MG63 (cell line): ENCODE measurements at places on chromosomes 6 and 20.

- no peak for DNase-seq
Observed at GRCh38 chr6:7426447-7427169, 37.0 kb downstream of the RIOK1 start.

- no peak for DNase-seq
Observed at GRCh38 chr6:82249381-82250253, 2.1 kb upstream of the IBTK start.

GRCh38 chr6:118334634-118335033 lies 213.5 kb upstream of the PLN start:
- no peak for DNase-seq

DNA sequence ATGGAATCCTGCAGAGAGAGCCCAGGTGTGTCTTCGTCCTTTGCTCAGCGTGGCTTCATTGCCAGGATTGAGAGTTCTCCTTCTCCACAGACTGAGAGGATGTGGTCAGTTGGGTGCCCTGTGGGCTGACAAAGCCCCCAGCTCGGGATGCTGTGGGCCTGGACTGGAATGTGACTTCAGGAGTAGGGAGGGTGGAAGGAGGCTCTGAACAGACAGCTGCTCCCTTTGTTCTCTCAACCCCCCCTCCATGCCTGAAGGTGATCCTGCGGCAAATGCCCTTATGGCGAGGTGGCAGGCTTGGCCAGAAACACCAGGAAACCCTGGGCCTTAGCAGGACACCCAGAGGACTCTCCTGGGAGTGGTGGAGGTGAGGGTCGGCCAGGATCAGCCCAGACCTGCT lies 1.8 kb upstream of the CST5 start:
- DNase-seq: no peak

GRCh38 chr6:84588697-84589080 lies 175.7 kb downstream of the TBX18 start:
- DNase-seq: no peak

GRCh38 chr6:117440706-117441525 lies 15.2 kb upstream of the ROS1 start:
- peak; percentile 62 for DNase-seq

GRCh38 chr6:16570946-16571345 lies 190.3 kb downstream of the ATXN1 start:
- no peak for DNase-seq

DNA sequence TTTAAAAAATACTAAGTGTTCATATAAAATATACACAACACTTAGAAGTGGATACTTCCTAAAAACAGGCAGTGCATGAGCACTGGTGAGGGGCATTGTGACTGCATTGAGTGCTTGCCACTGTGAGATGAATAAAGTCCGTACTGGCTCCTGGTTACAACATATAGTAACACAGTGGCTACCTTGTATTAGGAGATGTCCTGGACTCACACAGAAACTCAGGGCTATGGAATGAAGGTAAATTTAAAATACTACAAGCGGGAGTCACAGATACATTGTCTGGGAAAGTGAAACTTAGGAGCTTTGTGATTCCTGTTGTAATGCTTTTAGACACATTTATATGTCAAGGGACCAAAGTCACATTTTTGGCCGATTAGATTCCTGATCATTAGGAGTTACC lies 36.5 kb upstream of the HLA-G start:
- no peak for DNase-seq

DNA sequence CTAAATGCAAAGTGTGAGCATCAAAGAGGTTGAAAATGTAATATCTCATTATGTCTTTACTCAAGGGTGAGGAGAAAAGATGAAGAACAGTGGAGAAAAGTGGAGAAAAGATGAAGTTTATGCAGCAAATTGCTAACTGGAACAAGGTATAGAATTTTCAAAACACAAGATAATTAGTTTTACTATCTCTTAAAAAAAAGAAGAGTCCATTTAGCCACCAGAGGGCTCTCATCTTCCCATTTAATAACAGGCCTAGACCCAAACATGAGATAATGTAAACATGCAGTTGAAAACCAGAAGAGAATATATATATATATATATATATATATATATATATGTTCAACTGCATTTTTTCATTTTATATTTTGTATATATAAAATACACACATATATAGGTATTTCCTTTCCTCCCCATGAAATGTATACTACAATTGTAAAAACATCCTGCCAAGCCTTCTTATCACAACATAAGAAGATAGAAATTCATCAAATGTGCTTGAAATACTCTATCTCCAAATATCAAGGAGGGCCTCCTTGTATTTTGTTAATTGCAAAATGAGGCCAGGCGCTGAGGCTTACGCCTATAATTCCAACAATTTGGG lies 78.4 kb downstream of the ADTRP start:
- DNase-seq: no peak

GRCh38 chr6:105868823-105869460 lies 217.2 kb upstream of the PRDM1 start:
- no peak for DNase-seq

- no peak for DNase-seq
Observed at GRCh38 chr20:52524861-52525260, 333.3 kb upstream of the ZFP64 start.

DNA sequence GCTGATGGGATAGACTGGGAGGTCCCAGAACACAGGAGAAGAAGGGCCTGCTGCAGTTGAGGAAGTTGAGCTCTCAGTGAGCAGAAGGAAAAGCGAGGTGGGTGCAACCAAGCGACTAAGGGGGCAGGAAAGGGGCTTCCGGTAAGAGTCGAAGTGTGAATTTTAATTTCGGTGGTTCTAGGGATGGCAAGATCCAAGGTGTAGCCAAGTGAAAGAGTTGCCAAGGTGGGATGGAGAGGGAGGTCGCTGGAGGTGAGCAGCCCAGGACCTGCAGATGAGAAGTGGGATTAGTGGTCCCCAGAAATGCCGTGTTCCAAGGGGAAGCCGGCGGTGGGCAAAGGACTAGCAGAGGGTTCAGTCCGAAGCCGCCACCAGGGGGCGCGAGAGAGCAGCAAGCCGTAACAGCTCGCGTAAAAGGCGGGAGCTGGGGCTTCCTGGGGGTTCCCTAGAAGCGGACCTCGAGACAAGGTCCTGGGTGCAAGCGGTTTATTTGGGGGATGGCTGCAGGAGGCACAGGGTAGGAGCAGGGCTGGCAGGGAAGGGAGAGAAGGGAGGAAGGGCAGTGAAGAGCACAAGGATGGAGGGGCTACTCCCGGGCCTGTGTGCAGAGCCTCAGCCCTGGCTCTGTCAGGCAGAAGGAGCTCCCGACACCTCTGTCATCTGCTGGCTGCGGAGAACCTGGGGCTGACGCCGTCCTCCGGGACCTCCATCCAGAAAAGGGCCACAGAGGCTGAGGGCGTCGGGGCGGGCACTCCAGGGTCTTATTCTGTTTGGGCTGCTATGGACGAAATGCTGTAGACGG lies 103.6 kb downstream of the PAX1 start:
- DNase-seq: peak; percentile 6

- no peak for DNase-seq
Observed at GRCh38 chr20:60589623-60590022, 631.4 kb downstream of the CDH26 start.

GRCh38 chr6:159176913-159177312 lies 7.7 kb downstream of the FNDC1 start:
- DNase-seq: no peak

DNA sequence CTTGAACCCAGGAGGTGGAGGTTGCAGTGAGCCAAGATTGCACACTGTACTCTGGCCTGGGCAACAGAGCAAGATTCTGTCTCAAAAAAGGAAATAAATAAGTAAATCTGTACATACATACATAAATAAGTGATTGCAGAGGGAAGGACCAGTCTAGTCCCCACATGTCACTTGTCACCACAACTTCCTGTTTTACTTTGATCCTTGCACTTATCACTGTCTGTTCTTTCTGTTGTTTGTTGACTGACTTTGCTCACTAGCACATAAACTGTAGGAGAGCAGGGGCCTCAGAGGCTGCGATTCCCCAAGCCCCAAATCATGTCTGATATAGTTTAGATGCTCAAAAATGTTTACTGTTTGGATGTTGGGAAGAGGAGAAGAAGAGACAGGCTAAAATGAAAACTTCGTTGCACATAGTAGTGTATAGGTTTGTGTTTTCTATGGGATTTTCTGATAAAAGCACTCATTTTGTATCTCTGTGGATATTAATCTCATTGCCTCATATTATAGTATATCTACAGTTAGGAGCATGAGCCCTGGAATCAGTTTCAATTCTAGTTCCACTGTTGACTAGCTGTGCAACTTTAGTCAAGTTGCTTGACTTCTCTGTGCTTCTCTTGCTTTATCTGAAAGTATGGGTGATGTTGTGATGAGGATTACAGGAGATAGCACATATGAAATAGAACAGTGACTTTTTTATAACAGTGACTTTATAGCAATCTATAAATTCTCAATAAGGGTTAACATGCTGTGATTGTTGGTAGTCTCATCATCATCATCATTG lies 165.0 kb downstream of the TBC1D7 start:
- DNase-seq: no peak

GRCh38 chr6:90178384-90178855 lies 118.2 kb downstream of the BACH2 start:
- DNase-seq: no peak

GRCh38 chr6:80641591-80641990 lies 535.1 kb downstream of the BCKDHB start:
- DNase-seq: no peak

GRCh38 chr20:13786143-13786828 lies 1.5 kb downstream of the NDUFAF5 start:
- no peak for DNase-seq

DNA sequence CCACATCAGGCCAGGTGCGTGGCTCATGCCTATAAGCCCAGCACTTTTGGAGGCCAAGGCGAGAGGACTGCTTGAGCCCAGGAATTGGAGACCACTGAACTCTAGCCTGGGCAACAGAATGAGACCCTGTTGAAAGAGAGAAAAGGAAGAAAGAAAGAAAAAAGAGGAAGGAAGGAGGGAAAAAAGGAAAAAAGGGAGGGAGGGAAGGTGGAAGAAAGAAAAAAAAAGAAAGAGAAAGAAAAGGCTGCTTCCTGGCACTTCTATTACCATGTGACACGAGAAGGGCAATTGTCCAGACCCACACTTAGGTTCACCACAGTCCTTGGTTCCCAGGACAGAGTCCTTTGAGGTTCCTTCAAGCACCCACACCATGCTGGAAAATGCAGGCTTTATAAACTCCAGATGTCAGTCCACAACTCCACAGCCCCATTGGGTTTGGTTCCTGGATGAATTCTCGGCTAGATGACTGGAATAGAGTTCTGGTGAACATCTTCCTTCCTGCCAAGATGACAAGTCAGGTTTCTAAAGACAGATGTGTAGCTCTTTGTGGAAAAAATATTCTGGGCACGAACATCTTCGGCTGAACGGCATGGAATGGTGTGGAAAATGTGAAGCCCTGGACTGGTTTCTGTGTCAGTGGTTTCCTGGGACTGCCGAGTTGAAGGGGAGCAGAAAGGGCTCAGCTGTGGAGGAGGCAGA lies 32.5 kb downstream of the NT5E start:
- no peak for DNase-seq

DNA sequence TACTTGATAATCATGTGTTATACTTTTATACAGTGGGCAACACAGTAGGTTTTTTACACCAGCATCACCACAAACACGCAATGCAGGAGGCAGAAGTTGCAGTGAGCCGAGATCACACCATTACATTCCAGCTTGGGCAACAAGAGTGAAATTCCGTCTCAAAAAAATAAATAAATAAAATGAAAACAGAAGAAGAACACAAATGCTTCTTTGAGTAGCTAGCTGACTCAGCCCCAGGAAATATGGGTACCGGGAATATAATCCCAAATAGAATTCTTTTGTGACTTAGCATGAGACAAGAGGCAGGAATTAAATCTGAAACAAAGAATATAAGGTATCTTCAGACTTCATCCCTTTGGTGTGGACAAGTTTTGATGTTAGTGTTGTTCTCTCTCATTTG lies 164.2 kb upstream of the ATXN1 start:
- DNase-seq: no peak

GRCh38 chr6:130615816-130616215 lies 211.4 kb upstream of the SMLR1 start:
- DNase-seq: no peak

- DNase-seq: no peak
Observed at GRCh38 chr6:134680021-134680420, 269.9 kb downstream of the ALDH8A1 start.

GRCh38 chr6:77430504-77430903 lies 32.8 kb downstream of the HTR1B start:
- DNase-seq: no peak

- no peak for DNase-seq
Observed at GRCh38 chr6:168148231-168148849, 69.3 kb upstream of the FRMD1 start.

DNA sequence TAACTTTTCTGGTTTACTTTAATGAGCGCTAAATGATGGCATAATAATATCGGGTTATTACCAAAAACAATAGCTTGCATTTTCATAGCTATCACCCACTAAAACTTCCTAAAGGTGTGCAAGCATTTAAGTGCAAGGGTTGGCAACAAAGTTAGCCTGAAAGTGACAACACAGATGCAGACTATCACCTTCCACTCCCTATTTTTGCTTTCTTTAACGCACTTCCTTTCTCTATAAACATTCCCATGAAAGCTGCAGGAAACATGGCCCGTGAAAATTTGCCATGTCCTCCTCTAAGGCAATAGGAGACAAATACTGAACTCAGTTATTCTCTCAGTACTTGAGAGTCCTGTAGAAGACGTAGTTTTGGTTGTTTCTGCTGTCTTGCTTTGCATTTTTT lies 2.7 kb downstream of the MYCT1 start:
- DNase-seq: no peak

- DNase-seq: no peak
Observed at GRCh38 chr6:76876922-76877553, 586.3 kb downstream of the HTR1B start.

DNA sequence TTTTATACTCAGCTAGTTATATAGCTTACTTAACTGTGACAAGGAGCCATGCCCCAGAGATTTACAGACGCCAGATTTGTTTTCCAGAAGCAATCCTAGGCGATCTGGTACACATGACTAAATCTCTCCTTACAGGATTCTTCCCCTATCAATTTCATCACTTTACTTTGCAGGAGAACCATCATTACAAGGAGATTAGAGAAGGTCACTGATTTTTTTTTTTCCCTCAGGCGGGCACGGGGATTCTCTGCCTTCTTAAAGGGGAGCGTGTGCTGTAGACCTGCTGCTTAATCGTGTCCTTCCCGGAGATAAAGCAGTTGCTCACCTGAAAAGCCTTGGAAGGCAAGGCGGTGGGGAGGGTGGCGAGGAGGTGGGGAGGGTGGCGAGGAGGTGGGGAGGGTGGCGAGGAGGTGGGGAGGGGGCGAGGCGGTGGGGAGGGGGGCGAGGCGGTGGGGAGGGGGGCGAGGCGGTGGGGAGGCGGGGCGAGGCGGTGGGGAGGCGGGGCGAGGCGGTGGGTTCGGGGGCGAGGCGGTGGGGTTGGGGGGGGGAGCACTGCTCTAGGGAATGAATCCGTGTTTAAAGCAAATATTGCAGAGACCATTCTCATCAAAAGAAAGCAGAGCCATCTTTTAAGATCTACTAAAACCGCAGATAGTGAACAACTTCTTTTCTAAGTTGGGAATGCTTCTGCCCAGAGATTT lies 14.3 kb upstream of the MRAP2 start:
- no peak for DNase-seq
